T-cell (primary cell): ENCODE measurements at places on chromosomes 3 and 15.

DNA sequence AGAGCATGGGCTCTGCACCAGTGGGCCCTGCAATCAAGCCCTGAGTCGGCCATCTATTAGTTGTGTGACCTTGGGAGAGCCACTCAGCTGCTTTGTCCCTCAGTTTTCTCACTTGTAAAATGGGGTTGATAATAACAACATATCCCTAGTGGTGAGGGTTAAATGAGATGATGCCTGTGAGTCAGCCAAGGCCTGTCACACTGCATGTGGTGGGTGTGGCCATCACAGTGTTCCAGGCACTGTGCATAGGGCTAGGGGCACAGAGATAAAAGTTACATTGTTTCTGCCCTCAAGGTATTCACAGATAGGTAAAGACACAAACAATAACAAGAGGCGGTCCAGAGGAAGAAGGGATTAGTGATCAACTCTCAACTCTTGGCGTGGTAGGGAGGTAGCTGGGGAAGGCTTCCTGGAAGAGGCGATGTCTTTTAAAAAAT is 19.5 kb downstream of the SMAD6 start:
- DNase-seq, result no peak

GRCh38 chr3:169552533-169552932 is 111.0 kb downstream of the MECOM start:
- no peak for DNase-seq

DNA sequence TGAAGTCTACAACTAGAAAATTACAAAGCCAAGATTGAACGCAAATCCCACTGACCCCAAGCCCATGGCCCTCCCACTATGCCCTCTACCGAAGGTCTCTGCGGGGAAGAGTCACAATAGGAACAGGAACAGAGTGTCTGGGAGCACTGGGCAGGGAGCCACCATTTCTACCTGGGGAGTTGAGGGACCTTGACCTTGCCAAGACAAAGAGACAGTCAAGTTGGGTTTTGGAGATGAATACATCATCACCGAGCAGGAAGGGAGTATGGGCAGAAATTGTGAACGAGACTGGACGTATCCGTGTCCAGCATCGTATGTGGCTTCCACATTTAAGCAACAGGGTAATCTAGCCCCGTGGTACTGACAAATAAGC is 30.8 kb upstream of the BFSP2 start:
- DNase-seq, result no peak

GRCh38 chr3:179454887-179455286 is 3.6 kb upstream of the GNB4 start:
- no peak for DNase-seq

DNA sequence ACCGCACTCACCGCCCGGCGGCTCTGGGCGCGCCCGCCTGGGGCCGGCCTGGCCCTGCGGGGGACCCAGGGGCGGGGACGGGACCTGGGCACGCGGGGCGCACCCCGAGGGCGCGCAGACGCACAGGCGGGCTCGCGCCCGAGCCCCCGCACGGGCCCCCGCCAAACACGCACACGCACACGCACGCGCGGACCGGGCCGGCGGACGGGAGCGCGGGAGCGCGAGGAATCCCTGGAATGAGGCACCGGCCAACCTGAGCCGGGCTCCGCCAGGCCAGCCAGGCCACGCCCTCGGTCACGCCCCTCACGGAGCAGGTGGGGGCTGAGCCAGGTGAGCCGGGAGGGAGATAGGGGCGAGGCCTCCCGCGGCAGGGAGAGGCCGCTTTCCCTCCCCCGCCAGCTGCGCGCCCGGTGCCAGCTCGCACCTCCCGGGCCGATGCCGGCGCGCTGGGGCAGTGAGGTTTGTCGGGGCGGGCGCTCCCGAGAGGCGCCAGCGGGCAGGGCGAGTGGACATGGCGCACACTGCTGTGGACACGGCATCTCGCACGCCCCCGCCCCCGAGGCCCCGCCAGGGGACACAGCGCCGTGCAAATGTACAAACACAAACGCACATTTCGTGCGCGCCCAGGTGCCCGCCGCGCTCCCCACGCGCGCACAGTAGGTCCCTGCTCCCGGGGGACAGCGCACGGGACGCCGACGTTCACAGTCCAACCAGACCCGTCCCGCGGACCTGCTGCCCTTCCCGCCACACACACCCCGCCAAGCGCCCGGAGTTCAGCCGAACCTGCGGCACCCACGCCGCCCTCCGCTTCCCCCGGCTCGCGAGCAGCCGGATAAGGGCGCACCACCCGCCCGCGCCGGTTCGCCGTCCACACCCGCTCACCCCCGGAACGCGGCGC is 75.9 kb upstream of the VGLL4 start:
- peak; percentile 77 for DNase-seq

DNA sequence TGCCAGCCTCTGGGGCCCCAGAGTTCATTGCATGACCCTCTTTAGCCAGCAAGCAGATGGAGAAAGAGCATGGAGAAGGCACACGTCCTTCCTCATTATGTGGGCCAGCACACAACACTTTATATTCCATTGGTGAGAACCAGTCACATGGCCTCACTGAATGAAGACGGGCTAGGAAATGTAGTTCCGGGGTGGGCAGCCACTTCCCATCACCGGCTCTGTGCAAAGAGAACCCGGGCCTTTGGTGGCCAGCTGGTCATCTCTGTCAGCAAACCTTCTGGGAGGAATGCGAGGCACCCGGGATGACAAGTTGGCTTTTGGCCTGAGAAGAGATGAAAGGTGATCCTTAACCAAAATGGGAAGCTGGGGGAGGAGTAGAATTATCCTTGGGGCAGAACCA is 90.2 kb upstream of the VGLL4 start:
- DNase-seq, result no peak

DNA sequence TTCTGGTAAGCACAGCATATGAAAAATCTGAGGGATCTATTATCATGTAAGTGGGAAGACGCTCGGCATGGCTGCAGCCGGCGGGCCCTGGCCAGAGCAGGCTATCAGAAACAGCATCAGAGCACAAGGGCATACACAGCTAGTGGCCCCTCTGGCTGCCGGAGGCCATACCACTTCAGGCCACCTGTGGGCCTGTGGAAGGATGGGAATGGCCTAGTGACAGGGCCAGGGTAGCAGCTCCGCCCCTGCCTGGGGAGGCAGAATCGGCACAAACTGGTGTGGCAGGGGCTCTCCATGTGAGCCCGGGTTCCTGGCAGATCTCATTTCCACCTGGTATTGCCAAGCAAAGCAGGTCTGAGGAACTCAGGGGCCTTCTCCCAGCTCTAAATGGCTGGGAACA is 46.4 kb downstream of the SH3BP5 start:
- DNase-seq, result no peak

GRCh38 chr3:138694287-138695007 is 85.9 kb downstream of the FAIM start:
- DNase-seq, result no peak

- DNase-seq, result no peak
Measured at GRCh38 chr3:196145468-196146262, 63.8 kb upstream of the TFRC start.

DNA sequence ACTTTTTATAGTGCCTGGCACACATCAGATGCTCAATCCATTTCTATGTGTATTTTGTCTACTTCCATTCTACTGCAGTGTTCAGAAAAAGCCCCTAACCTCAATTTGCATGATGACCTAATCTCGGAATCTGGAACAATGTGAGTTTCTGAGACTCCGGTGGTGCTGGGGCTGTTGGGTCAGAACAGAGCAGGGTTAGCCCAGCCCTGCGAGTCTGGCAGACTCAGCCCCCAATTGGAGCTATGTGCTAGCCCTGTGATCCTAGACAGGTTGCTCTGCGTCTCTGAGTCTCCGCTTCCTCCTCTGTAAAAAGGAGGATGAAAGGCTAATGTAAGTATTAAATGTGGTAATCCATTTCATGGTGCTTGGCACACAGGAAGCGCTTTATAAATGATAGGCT is 95.0 kb upstream of the ICE2 start:
- DNase-seq, result peak; percentile 65

DNA sequence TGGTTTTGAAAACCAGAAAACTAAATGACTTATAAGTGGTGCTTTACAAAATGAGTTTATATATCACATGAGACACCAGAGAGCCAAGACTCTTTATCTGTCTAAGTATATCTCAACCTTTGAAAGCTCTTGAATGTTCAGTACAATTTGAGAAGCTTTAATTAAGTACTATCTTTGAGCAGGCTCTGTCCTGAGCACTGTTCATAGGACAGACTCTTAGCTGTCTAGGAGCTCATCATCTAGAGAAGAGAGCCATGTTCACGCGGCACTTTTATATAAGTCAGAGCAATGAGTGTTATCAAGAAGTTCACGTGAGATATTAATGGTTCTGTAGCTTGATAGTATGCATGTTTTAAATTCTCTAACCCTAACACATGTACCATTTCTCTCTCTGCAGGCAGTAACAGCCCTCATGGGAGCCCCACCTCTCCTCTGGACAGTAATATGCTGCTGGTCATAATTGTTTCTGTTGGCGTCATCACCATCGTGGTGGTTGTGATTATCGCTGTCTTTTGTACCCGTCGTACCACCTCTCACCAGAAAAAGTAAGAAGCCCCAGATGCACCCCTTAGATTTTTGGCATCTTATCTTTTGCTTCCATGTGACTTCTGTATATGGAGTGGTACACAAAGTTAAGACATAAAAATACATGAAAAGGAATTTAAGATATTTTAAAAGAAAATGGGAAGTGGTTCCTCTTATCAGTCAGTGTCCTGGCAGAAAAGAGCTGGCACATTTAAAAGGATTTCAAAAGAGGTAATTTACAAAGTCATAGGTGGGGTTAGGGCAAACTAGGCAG is 86.0 kb downstream of the HCN4 start:
- no peak for DNase-seq

GRCh38 chr3:111737706-111738086 is 121.4 kb upstream of the PHLDB2 start:
- DNase-seq, result no peak

DNA sequence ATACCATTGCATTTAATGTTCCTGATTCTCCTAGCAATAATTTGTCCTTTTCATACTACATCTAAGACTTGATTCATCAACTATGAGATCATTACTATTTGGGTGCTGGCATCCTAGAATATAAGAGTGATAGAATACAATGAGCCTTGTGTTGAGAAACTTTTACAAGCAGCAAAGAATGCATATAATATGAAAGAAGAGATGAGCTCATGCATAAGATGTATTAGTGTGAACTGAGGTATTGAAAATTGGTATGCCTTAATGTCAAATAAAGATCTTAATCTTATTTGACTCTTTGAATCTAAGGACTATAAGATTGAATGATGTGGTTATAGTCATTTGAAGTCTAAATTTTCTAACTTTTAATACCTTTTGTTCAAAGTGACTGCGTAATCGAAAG is 220.0 kb upstream of the ARHGEF26 start:
- no peak for DNase-seq
